ENCODE measurements at places on chromosomes 5 and 9.

DNA sequence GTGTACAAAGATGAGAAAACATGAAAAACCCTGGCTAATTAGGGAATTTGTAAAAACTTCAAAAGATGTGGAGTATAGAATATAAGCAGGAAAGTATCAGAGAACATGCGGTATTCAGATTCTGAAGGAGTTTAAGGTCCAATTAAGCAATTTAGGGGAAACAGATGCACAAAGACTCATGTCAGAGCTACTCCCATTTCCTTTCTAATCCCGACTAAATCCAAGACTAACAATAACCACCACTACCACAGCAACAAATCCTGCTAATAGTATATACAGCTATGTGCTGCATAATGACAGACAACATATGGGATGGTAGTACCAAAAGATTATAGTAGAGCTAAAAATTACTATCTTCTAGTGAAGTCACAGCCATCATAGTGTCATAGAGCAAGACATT, 102.1 kb downstream of the LURAP1L start:
- no peak for DNase-seq

GRCh38 chr5:98963019-98963418, 34.2 kb upstream of the CHD1 start:
- no peak for DNase-seq

- DNase-seq: no peak
Measured at GRCh38 chr9:100011062-100011681, 87.6 kb downstream of the ERP44 start.

- DNase-seq: no peak
Measured at GRCh38 chr9:98887918-98888510, 55.7 kb upstream of the COL15A1 start.

Data from left lung (tissue), 14 donors.